ENCODE measurements at places on chromosomes 5 and 9.
A peak's percentile ranks its signal among the peaks of the same experiment; 100 is the strongest.

GRCh38 chr9:132769906-132770769 is 99.9 kb downstream of the GTF3C4 start:
- DNase-seq, result peak; percentile 28

DNA sequence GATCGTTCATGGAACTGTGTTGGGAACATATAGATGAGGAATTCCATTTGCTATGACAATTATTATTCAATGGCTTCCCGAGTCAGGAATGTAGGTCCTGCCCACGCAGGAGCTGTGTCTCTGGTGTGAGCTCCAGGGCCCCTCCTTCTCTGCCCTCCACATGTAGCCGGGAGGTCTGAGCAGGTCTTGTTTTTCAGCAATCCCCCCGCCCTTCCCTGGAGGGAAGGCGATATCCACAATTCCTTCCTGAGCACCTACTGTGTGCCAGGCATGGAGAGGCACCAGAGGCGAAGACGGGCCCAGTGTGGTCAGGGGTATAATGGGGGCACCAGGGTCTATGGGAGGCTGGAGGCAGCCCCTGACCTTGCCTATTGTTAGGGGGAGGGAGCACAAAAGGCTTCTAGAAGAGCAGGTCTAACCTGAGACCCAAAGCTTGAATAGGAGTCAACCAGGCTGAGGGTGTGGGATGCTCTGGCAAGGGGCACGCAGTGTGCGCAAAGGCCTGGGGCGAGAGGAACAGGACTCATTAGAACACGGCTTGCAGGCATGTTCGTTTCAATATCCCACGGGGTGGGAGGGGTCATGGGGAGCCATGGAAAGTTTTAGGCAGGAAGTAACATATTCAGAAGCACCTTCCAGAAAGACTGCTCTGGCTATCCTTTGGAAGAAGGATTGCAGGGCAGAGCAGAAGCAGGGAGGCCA is 154.9 kb downstream of the C9orf50 start:
- DNase-seq, result no peak

GRCh38 chr5:125267636-125268248 is 521.3 kb upstream of the ZNF608 start:
- DNase-seq, result no peak

- DNase-seq, result no peak
Observed at GRCh38 chr5:122874179-122874875, 28.9 kb downstream of the SNX24 start.

GRCh38 chr5:1045960-1046560 is 37.5 kb downstream of the NKD2 start:
- no peak for DNase-seq

DNA sequence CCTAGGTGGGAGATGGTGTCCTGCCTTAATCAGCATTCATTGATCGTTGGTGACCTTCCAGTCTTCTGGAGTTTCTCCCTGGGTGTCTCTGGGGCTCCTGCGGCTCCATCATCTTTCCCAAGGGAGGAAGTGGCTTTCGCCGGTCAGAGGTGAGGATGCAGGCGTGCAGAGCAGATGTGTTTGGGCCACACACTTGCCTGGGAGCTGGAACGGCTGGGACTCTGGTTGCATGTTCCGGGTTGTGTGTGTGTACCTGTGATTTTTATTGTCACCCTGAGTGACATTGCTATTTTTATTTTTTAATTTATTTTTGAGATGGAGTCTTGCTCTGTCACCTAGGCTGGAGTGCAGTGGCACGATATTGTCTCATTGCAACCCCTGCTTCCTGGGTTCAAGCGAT is 9.6 kb downstream of the HMCN2 start:
- no peak for DNase-seq

GRCh38 chr5:139133282-139133681 is 64.9 kb downstream of the SIL1 start:
- DNase-seq, result no peak

DNA sequence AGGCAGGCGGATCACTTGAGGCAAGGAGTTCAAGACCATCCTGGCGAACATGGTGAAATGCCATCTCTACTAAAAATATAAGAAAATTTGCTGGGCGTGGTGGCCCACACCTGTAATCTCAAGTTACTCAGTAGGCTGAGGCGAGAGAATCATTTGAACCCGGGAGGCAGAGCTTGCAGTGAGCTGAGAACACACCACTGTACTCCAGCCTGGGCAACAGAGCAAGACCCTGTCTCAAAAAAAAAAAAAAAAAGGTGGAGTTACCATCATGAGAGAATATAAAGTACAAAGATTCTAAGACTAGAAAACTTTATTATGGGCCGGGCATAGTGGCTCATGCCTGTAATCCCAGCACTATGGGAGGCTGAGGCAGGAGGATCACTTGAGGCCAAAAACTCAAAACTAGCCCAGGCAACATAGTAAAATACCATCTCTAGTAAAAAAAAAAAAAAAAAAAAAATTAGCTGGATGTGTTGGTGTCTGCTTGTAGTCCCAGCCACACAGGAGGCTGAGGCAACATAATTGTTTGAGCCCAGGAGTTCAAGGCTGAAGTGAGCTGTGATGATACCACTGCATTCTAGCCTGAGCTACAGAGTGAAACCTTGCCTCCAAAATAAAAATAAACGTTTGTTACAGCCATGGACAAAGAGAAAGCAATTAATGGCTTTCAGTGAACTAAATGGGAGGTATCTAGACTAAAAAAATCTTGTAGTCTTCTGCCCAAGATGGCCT is 12.9 kb downstream of the ANXA2R start:
- no peak for DNase-seq

- DNase-seq, result no peak
Observed at GRCh38 chr9:114061292-114061691, 16.8 kb downstream of the AMBP start.

GRCh38 chr9:131420980-131421624 is 27.2 kb downstream of the PRRC2B start:
- DNase-seq, result no peak

DNA sequence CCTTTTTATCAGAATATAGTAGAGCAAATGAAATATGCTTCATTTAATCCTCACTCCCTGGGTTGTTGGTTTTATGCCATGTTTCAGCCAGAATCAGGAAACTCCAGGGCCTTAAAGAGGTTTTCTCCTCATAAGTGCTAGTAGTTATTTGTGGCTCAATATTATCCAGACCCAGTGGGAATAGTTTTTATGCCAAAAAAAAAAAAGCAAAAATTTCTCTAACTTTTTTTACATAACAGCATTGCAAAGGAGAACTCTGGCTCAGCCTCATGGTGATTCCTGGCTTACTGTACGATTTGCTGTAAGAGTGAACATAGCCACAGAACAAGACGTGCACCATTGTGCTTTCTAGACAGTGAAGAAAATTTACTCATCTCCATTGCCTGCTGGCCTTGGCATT is 232.5 kb downstream of the PJA2 start:
- no peak for DNase-seq

DNA sequence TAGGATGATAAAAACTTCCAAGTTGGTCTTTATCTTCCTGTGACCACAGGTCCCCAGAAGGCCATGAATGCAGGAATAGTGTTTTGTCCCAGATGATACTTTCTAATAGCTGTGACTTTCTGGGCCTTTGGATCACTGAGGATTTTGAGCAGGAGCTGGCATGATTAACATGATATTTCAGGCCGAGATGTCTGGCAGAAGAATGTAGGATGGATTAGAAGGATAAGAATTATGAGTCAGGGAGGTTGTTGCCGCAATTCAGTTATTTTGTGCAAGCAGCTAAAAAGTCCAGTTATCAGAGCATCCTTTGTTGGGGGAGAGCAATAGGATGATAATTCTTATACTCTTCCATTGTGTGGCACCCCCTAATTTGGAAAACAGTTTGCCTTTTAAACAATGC is 189.7 kb downstream of the PSAT1 start:
- DNase-seq, result no peak

- no peak for DNase-seq
Observed at GRCh38 chr5:119583684-119584083, 45.7 kb upstream of the FAM170A start.

GRCh38 chr9:127923046-127923445 is 6.2 kb upstream of the ST6GALNAC4 start:
- no peak for DNase-seq

DNA sequence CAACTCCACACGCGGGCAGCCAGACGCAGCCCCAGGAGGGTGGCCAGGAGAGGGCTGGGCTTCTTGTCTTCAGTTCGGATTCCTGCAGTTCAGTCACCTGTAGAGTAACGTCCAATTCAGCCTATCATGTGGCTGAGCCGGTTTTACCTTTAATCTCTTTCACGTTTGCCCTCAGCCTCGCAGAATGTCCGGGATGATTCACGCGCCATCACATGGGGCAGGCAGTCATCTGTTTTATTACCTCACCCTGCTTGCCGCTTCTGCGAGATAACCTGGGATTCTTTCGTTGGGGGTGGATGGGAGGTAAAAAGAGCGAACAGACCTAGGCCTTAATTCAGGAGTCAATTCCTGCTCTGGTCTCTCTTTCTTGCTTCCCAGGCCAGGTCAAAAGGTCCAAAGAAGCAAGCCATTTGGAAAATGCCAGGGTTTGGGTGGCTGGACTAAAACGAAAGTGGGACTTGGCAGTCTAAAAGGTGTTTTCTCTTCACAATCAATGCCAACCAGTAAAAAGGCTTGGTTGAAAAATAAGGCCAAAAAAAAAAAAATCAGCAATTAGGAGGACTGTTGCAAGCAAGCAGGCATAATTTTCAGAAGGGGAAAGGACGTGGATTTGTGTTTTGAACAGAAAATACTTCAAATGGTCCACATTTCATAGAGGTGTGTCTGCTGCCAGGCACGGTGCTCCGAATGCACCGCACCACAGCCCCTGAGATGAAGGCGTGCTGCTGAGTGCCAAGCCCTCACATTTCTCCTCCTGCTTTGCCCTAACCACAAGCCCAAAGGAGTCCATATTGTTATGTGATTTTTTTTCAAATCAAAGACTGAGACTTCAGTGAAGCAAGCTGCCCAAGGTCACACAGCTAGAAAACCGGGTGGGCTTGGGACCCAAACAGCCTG is 2.8 kb upstream of the WWC1 start:
- DNase-seq, result no peak

DNA sequence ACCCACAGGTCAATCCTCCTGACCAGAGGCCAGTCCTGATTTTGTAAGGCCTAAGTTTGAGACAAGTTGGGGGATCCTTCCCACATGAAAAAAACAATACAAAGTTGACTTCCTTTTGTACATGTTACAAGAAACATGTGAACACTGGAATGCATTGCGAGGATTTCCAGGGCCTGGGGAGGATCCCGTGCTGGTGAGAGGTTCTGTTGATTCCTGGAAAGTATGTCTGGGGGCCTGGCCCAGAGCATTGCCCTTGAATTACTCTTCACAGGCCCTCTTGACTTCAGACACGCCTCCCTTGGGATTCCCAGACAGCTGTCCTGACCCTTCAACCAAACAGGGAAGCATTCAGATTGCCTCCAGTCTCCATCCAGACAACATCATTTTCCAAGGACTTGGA is 234.2 kb upstream of the IRX2 start:
- no peak for DNase-seq

DNA sequence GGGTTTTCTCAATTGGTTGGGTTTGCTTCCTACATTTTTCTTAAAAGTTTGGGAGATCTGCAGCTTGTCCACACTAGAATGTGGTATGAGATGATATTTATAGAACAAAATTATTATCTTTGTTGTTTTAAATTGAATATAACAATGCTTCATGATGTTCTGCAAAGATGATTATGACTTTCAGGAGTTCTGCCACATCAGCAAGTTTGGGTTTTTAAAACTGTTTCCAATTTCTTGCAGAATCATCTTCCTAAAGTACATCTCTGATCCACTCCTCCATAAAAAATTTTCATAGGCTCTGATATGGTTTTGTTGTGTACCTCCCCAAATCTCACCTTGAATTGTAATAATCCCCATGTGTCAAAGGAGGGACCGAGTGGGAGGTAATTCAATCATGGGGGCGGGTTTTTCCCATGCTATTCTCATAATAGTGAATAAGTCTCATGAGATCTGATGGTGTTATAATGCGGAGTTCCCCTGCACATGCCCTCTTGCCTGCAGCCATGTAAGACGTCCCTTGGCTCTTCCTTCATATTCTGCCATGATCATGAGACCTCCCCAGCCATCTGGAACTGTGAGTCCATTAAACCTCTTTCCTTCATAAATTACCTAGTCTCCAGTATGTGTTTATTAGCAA is 119.1 kb upstream of the PTGER4 start:
- DNase-seq, result no peak

- DNase-seq, result no peak
Observed at GRCh38 chr5:143592648-143593047, 189.2 kb upstream of the NR3C1 start.

GRCh38 chr5:124087752-124088151 is 575.8 kb downstream of the CSNK1G3 start:
- DNase-seq, result no peak

GRCh38 chr5:57937501-57938173 is 455.0 kb upstream of the ACTBL2 start:
- no peak for DNase-seq

DNA sequence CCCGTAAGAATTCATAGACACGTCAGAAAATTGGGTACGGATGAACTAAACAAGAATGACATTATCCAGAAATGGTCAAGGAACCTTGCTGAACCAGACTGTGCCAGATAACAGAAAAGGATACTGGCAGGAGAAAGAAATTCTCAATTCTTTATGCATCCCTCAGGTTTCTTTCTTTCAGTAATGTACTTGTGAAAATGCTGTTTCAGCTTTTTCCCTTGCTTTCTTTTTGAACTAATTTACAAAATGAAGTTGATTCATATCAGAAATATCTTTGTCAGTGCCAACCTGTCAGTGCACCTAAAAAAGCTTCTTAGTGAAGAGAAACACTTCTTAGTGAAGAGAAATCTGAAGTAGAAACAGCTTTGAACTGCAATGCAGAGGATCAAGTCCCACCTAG is 643.6 kb upstream of the RORB start:
- DNase-seq, result no peak

DNA sequence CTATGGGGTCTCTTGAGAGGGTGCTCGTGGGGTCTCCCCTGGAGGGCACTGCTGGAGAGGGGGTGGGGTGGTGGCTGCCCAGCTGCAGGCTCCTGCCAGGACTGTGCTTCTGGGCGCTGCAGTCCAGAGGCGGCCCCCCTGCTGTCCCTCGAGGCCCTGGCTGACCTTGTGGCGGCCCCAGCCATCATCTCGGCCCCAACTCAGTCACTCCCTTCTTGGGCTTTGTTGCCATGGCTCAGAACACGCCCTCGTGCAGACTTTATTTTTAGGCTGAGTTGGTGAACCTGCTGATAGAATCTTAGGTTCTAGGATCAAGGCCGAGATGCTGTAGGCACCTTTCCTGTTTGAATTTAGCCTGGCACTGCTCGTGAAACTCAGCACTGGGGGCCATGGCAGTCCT is 22.8 kb downstream of the FBXW5 start:
- DNase-seq, result no peak

DNA sequence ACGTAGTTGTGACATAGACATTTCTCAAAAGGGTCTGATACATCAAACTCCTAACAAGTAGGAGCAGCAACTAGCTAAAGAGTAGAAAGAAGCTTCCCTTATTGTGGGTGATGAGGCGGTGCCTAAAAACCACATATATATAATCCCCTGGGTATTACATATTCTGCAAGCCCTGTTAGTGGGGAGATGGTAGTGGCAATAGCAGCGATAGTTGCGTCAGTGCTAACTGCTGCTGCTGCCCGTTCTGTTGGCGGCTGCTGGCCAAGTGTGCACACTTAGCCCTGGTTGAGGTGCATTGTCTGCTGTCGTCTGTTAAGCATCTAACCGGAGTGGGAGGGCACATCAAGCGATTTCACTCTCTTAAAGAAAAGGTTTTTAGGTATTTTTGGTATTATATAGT is 35.8 kb downstream of the VLDLR start:
- no peak for DNase-seq
